ENCODE measurements at places on chromosomes 11 and 22. TPM values are rescaled to one million over a fixed set of nuclear protein-coding genes. Genes with fewer than 3 reads are reported as not detected.

- no peak for DNase-seq
Observed at GRCh38 chr11:78575478-78575877, 814 bp upstream of the NARS2 start.

- no peak for DNase-seq
Observed at GRCh38 chr11:83002053-83002452, 69.6 kb downstream of the RAB30 start.

DNA sequence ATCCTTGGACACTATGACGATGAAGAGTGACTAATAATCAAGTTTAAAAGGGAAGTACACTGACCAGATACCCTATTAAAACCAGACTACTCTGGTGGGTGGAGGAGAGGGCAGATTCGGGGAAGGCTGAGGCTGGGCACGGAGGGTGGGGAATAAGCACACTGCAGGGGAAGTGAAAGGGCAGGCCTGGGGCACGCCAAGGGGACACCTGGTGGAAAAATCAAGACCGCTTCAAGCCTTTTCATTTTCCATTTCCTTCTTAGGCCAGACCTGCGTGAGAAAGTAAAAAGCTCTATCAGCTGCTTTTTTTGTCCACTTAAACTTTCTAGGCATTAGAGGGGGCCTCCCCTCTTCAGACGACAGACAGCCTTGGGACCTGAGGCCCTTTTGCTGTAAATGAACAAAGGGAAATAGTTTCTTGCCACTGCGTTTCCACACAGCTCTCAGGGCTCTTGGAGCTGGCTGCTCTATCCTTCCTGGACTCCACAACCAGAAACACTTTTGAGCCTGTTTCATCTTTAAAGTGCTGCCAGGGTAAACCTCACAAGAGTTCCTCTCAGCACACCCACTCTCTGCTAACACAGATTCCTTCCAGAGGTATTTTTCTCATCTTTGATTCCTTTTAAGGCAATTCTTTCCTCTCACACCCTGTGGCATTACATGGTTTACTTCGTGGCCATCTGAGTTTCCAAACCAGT is 25.0 kb upstream of the SERPIND1 start:
- no peak for DNase-seq

DNA sequence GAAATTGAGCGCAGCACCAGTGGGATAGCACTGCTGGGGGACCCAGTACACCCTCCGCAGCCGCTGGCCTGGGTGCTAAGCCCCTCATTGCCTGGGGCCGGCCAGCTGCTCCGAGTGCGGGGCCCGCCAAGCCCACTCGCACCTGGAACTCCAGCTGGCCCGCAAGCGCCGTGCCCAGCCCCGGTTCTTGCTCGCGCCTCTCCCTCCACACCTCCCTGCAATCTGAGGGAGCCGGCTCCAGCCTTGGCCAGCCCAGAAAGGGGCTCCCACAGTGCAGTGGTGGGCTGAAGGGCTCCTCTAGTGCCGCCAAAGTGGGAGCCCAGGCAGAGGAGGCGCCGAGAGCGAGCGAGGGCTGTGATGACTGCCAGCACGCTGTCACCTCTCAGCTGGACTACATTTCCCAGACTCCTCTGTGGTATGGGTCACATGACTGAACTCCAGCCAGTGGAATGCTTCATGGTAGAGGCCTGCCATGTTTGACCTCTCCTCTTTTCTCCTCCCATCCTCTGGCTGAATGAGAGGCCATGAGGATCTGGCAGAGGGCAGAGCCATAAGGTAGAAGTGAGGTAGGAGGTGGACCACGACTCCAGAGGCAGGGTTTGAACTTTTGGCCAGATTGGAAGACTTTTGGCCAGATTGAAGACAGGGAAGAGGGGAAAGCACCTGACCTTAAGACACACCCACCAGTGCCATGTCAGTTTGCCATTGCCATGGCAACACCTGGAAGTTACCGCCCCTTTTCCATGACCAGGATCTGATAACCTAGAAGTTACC is 6.2 kb downstream of the MRGPRD start:
- no peak for DNase-seq

- no peak for DNase-seq
Observed at GRCh38 chr11:113148076-113148475, 166.3 kb upstream of the TTC12 start.

- DNase-seq: no peak
Observed at GRCh38 chr11:41483956-41484355, 24.5 kb upstream of the LRRC4C start.

DNA sequence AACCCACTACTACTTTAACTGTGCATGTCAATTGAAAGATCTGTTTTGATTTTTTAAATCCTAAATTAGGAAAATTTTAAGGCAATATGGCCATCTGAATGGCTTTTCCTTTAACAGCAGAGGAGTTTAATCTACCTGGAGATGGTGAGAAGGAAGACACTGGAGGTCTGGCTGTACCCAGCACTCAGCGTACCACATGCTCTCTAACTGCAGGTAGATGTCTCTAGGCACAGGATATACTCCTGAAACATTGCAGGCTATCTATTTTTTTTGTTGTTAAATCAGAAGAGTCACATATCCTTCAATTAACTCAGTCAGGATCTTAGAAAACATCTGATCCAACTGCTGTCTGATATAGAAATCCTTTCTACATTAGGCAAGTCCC is 17.3 kb upstream of the CASTOR1 start:
- no peak for DNase-seq

MPPED2 gene
- 0.10 TPM for total RNA-seq

MRGPRX4 gene
- total RNA-seq: not detected

CARD18 gene
- not detected for total RNA-seq

ANKK1 gene
- not detected for total RNA-seq
